ENCODE measurements at places on chromosomes 4 and X. TPM values are rescaled to one million over a fixed set of nuclear protein-coding genes. Genes with fewer than 3 reads are reported as not detected.
A peak's percentile ranks its signal among the peaks of the same experiment; 100 is the strongest.

The CTAG2 gene
- not detected for total RNA-seq

The PLP1 gene
- total RNA-seq: not detected

The MCF2 gene
- total RNA-seq: 0.37 TPM

GRCh38 chrX:10239611-10240064 lies 82.9 kb downstream of the CLCN4 start:
- peaks cover 21% of the 10 kb centered on the region for H3K27me3 ChIP-seq
- DNase-seq: no peak
- H3K36me3 ChIP-seq: no peaks in the 10 kb centered on the region
- H3K27ac ChIP-seq: no peak overlapping the region

DNA sequence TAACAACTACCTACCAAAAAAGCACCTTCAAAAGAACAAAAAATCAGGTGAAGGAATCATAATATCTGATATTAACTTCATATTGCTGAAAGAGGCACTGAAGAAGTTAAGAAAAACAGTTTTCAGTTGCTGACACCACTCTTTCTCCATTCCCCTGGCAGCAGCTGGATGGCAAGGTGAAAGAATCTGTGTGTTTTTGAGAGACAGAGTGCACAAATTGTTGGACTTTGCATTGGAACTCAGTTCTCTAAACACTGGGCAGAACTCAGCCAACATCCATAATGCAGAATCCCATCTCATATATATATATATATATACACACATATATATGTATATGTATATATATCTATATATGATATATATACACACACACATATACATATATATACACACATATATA lies 408.3 kb upstream of the MAGEC2 start:
- no peak for DNase-seq
- H3K27ac ChIP-seq: no peak overlapping the region
- H3K36me3 ChIP-seq: no peaks in the 10 kb centered on the region
- H3K4me1 ChIP-seq: no peaks in the 10 kb centered on the region
- H3K4me3 ChIP-seq: no peak overlapping the region

GRCh38 chrX:136147976-136148375 lies 643 bp downstream of the FHL1 start:
- H3K4me3 ChIP-seq: peak overlapping the region; percentile 62
- H3K4me1 ChIP-seq: peaks cover 27% of the 10 kb centered on the region
- H3K27ac ChIP-seq: no peak overlapping the region
- H3K36me3 ChIP-seq: no peaks in the 10 kb centered on the region

GRCh38 chrX:41339148-41339547 lies 5.2 kb downstream of the DDX3X start:
- peak overlapping the region; percentile 94 for H3K4me3 ChIP-seq
- H3K4me1 ChIP-seq: peaks cover 76% of the 10 kb centered on the region
- H3K27me3 ChIP-seq: no peaks in the 10 kb centered on the region
- peaks cover 80% of the 10 kb centered on the region for H3K36me3 ChIP-seq

- H3K27ac ChIP-seq: peak overlapping the region; percentile 97
- no peaks in the 10 kb centered on the region for H3K27me3 ChIP-seq
- peak; percentile 21 for DNase-seq
- H3K36me3 ChIP-seq: peaks cover 31% of the 10 kb centered on the region
- H3K4me1 ChIP-seq: peaks cover 62% of the 10 kb centered on the region
- H3K4me3 ChIP-seq: peak overlapping the region; percentile 96
Observed at GRCh38 chr4:40196272-40196671, 559 bp upstream of the RHOH start.

DNA sequence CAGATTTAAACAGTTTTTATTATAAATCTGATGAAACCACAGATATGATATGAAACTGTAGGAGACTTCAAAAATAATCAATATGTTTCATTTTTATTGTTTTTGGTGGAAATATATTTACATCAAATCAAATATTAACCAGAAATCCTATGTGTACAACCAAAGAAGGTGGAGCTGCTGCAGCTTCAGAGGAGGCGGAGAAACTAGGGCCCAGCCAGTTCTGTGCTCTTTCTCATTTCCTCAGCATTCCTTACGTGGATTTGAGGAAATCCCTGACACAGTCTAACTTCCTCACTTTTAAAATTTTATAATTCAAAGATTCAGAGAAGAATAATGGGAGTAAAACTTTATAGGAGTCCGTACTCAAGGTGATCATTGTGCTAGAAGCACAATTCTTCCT lies 610.7 kb upstream of the CPXCR1 start:
- H3K27me3 ChIP-seq: peaks cover 7% of the 10 kb centered on the region
- DNase-seq: no peak
- H3K36me3 ChIP-seq: no peaks in the 10 kb centered on the region
- no peak overlapping the region for H3K27ac ChIP-seq
- no peaks in the 10 kb centered on the region for H3K4me1 ChIP-seq

- H3K4me1 ChIP-seq: no peaks in the 10 kb centered on the region
- DNase-seq: no peak
- no peak overlapping the region for H3K27ac ChIP-seq
- H3K36me3 ChIP-seq: peaks cover 5% of the 10 kb centered on the region
- no peak overlapping the region for H3K4me3 ChIP-seq
Observed at GRCh38 chrX:150038315-150038714, 100.0 kb upstream of the EOLA2 start.

DNA sequence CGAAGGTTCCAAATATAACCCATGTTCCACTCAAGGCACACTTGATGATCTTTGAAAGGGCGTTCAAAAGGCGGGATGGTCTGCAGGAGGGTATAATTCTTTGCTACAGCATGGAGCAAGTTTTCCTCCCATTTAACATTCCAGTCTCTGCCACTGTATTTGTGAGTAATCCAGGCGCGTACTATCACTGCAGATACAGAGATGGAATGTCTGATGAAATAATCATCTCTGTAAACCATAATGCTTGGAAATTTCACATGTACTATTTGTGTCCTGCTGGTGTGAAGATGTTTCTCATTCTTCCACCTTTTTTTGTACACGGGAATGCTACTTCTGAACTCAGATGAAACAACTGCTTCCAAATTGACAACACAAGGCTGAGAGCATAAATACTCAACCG lies 15.5 kb downstream of the SEL1L3 start:
- H3K4me1 ChIP-seq: peaks cover 76% of the 10 kb centered on the region
- peak overlapping the region; percentile 30 for H3K4me3 ChIP-seq
- DNase-seq: no peak
- H3K36me3 ChIP-seq: peaks cover 4% of the 10 kb centered on the region
- H3K27ac ChIP-seq: peak overlapping the region; percentile 49

DNA sequence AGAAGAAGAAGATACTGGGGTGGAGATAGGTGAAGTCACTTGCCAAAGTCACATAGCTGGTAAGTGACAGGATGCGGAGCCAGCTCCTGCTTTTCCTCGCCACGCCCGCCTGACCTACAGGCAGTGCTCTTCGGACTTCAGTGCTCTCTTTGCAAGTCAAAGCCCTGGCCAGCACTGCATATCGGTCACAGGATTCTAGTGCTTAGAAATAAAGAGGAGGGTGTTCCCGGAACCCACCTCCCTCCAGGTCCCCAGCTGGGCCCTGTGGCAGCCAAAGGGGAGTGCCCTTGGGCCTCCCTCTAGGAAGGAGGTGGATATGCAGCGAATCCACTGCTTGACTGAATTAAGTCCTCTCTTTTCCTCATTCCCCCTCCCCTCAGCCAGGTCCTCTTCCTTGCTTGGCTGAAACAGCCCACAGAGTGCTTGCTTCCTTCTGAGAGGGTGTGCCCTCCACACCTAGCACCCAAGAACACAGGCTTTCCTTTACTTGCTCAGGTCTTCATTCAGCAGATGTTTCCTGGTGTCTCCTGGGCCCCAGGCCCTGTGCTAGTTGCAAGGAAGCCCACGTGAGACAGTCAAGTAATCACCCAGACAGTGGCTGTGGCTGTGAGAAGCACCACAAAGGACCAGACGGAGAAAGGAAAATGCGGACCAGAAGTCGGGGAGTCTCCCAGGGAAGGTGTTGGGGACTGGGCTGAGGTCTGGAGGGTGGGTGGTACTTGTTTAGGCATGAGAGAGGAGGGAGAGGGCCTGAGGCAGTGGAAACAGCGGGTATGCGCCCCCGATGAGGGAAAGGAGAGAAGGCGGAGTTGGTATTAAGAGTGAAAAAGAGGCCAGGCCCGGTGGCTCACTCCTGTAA lies 14.0 kb upstream of the HMGB3 start:
- peaks cover 25% of the 10 kb centered on the region for H3K27me3 ChIP-seq
- no peak overlapping the region for H3K27ac ChIP-seq
- no peak for DNase-seq
- H3K4me3 ChIP-seq: no peak overlapping the region

DNA sequence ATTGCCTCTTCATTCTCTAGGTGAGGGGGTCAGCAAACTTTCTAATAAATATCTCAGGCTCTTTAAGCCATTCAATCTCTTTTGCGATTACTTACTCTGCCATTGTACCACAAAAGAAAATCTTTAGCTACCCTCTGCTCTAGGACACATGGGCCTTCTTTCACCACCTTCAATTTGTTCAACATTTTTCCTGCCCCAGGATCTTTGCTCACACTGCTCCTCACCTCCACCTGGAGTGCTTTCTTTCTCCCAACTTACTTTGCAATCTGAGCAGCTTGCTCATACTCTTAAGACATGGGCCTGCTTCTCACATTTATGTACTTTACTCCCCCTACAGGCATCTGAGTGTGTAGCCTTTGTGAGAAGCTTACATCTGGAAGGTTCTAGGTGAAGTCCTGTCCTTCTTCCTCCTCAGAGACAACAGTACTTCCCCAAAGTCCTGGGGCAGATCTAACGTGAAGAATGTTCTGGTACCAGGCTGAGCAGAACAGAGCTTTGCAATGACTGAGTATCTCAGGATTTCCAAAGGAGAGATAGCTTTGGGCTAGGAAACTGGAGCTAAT lies 55.0 kb upstream of the PRDM5 start:
- H3K27ac ChIP-seq: no peak overlapping the region
- H3K4me3 ChIP-seq: no peak overlapping the region
- H3K4me1 ChIP-seq: peaks cover 4% of the 10 kb centered on the region
- peak; percentile 2 for DNase-seq
